ENCODE measurements at places on chromosomes 2 and 18.

DNA sequence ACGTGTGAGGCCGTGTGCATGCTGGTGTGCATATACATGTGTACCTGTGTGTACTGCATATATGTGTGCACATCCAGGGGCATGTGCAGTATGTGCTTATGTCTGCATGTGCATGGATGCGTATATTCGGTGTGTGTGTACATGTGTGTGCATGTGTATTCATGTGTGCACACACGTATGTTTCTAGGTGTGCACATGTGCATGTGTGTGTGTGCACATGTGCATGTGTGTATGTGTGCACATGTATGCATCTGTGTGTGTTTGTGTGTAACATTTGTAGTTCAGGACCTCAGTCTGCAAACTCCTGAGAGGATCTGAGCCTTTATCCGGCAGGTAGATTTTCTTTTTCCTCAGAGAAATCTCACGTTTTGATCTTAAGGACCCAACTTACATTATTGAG is 201.7 kb downstream of the SNTG2 start:
- DNase-seq, result no peak

- no peak for DNase-seq
These were observed 79.0 kb upstream of the CDH19 start for GRCh38 chr18:66682855-66683322.

DNA sequence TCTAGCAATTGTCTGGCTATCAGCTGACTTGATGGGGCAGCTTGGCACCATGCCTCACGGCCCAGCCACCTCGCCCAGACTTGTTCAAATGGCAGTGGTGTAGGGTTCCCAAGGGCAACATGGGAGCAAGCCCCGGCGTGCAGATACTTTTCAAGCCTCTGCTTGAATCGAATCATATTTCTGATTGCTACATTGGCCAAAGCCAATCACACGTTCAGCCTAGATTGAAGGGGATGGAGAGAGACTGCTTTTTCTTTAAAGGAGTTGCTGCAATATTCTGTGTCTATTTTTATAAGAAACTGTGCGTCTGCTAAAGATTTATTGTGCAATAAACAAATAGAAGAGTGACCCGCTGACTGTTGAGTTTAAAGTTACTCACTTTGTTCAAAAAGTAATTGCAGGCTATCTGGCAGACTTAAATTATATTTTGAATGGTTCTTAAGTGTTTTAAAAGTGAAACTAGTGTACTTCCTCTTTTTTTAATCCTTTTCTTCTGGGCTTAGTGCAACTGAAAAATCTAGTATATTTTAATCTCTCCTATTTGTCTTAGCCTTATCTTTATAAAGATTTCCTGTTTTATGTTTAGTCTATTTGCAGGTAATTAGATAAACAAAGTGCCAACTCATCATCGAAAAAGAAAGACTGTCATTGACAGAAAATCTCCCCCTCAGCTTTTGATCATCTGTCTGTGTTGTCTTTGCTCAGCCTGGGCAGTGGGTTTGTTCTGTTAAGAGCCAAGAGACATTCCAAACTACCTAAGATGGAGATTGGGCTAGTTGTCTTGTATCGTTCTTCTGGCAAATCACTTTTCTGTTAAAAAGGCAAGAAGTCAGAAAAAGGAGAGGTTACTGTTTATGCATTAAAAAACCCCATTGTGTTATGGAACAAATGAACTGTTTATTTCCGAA is 156.1 kb downstream of the TPGS2 start:
- DNase-seq, result no peak

GRCh38 chr2:122873951-122874350 is 1118.5 kb downstream of the TSN start:
- no peak for DNase-seq

DNA sequence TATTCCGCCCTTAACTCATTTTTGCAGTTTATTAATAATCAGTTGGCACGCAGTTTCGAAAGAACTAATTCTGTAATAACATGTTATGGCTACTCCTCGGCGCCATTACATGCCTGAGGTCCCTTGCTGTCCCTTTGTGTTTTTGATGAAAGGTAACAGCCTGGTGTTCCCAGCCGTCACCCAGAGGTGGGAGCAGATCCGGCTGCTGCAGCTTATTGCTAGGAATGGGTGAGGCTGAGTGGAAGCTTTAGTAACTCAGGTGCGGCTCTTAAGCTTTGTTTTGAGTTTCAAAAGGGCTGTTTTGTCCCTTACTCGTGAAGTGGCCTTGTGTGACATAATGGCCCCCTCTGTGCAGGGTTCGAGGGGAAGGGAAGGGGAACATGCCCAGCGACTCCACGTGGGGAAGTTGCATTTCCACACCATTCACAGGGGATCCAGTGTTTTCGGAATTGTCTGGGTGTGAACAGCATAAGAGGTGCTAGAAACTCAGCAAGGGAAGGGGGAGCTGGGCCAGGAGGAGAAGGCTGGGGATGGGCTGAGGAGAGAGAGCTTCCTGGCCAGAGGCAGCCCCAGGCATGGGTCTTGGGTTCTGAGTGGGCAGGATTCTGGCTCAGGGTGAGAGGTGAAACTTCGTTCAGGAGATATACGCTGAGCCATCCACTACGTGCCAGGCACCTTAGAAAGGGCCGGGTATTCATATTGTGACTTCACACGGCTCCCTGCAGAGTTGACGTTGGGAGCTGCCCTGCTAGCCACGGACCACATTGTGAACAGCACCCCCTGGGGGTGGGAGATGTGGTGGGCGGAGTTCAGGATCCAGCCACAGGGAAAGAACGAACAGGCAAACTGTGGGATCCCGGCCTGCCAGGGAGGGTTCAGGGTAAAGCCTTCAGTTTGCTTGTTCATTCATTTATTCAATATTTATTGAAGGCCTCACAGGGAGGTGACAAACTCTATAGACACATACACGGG is 84.4 kb downstream of the TGOLN2 start:
- DNase-seq, result no peak

DNA sequence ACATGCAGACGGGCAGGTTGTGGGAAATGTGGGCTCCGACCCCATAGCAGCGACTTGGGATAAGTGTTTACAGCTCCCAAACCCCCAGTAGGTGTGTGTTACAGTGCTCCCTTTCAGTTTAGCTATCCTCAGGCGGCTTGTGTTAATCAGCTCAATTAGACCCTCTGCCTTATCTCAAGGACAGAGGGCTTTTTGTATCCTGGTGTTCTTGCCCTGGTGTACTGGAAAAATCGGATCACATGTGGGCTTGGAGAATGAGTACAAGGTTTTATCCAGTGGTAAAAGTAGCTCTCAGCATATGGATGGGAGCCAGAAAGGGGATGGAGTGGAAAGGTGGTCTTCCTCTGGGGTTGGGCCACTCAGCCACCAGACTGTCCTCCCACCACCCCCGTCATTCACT is 264.7 kb upstream of the SYT4 start:
- DNase-seq, result no peak

DNA sequence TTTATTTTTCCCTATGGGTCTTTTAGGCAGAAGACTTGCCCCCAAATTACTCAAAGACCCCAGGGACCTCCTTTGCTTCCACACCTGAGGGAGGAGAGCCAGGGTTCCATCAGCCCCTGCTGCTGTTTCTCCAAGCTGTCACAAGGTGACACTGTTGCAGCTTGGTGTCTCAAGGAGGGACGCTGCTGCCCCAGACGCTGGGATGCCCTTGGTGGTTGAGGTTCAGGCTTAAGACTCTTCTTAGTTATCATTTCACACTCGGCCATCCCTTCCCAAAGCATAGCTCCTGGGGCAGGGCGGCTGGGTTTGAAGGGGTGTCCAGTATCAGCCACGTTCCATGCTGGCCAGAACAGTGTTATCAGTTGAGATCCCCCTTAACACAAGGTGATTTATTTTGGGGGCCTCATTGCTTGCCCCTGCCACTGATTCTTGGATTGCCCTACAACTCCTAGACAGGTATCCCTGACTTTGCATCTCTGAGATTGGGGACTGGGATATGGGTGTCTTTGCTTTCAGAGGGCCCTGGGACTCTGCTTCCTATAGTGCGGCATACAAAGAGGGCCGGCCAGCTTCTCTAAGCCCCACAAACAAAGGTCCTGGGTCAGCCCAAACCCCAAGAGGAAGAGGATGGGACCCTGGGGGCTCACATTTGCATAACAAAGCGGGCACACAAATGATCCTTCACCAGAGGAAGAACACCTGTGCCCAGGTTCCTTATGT is 22.7 kb downstream of the GPR55 start:
- DNase-seq, result no peak

DNA sequence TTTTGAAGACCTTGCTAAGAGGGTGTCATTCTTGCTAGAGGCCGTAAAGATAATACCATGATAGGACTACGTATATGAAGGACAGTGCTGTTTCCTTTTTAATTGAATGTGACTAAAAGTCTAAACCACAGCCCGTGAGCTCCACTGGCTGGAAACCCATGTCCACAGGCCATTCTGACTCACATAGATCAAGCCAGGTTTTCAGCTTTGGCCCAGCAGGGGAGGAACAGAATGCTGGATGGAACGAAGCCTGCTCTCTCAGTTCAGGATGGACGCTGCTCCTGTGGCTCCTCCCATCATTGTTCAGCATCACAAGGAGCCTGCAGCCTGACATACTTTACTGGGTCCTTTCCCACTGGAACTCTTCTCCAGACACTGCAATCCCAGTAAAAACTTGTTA is 47.6 kb downstream of the ALPK2 start:
- DNase-seq, result no peak

DNA sequence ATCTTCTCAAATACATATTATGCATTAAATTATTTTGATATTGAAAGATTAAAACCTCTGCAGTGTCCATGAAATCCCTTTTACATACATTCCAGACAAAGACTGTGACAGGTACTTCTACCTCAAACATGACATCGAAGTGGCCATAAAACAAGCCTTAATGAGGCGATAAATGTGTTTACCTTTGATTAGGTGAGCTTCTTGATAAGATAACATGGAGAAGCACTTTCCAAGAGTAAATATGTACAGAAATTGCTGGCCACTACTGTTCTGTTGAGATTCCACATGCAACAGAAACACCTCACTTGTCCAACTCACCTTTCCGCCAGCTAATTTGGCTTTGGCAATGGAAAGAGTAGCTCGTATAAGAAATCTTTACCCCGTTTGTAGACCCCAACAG is 55.2 kb downstream of the ZEB2 start:
- DNase-seq, result no peak

- no peak for DNase-seq
These were observed 66.1 kb downstream of the COLEC12 start for GRCh38 chr18:434410-434809.
